Activated CD4-positive, alpha-beta memory T cell treated with anti-CD3 and anti-CD28 coated beads for 36 hours (primary cell): ENCODE measurements at places on chromosomes 5 and 9. TPM values are rescaled to one million over a fixed set of nuclear protein-coding genes. Genes with fewer than 3 reads are reported as not detected.

G3BP1 gene
- 237 TPM for total RNA-seq

SLC36A1 gene
- total RNA-seq: 3.9 TPM

SPATA6L gene
- 0.48 TPM for total RNA-seq

RASGRF2 gene
- 7.6 TPM for total RNA-seq

FAXDC2 gene
- total RNA-seq: not detected

SV2C gene
- total RNA-seq: 0.02 TPM

PFN3 gene
- not detected for total RNA-seq

BRINP1 gene
- not detected for total RNA-seq

ZFP37 gene
- total RNA-seq: 1.1 TPM

DNAH5 gene
- not detected for total RNA-seq

ARHGEF39 gene
- 28.1 TPM for total RNA-seq

TESK1 gene
- total RNA-seq: 31.0 TPM

DBN1 gene
- total RNA-seq: 12.1 TPM

COL23A1 gene
- total RNA-seq: not detected

GALT gene
- total RNA-seq: 59.2 TPM

CA9 gene
- total RNA-seq: 0.90 TPM

PLEKHG4B gene
- not detected for total RNA-seq

PCDHGA7 gene
- not detected for total RNA-seq

SHISAL2B gene
- total RNA-seq: not detected

NUTM2F gene
- total RNA-seq: not detected

POU5F2 gene
- total RNA-seq: 0.33 TPM

ANGPTL2 gene
- total RNA-seq: not detected

ECSCR gene
- total RNA-seq: 3.7 TPM

MEIKIN gene
- total RNA-seq: 2.1 TPM

NUP188 gene
- 124 TPM for total RNA-seq

TTC23L gene
- 0.07 TPM for total RNA-seq

CAMK4 gene
- 33.3 TPM for total RNA-seq

EDIL3 gene
- total RNA-seq: not detected

TMEM252 gene
- total RNA-seq: not detected

ASPN gene
- not detected for total RNA-seq

GABRA6 gene
- total RNA-seq: not detected

SPINK4 gene
- not detected for total RNA-seq

SLCO6A1 gene
- total RNA-seq: not detected
